ENCODE measurements at places on chromosomes 5 and 9.
A peak's percentile ranks its signal among the peaks of the same experiment; 100 is the strongest.

- DNase-seq, result no peak
Measured at GRCh38 chr5:120644516-120644915, 180.4 kb downstream of the PRR16 start.

DNA sequence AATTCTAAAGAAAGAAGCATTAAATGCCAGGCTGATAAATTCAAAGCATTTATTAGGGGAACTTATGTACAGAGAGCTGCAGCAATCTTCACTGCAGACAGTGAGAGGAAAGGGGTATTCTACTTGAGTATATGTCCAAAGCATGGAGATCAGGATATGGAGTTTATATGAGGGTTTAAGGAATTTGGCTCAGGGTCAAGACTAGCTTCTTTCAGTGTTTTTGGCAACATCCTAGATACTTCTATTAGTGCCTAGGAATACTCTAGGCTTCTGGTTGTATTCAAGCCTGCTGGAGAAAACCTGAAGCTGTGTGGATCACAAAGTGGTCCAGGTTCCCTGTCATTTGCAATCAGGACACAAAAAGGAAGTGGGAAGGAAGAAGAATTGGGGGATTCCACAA is 194.6 kb downstream of the CETN3 start:
- DNase-seq, result no peak

DNA sequence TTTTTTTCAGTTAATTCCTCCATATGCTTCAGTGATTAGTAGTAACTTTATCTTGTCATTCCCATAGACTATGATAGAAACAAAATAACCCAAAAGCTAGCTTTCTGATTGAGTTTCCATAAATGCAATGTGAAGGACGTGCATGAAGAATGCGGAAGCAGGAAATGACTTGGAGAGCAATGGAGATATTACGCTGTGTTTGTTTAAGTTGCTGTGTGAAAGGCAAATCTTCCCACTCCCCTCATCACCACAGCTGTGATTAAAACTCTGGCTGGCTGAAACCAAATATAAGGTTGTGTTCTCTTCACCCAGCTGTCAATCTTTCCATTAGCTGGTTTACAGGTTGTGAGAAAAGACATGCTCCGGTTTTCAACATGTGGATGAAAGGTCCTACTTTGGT is 83.9 kb downstream of the NR2F1-AS1 start:
- DNase-seq, result no peak

DNA sequence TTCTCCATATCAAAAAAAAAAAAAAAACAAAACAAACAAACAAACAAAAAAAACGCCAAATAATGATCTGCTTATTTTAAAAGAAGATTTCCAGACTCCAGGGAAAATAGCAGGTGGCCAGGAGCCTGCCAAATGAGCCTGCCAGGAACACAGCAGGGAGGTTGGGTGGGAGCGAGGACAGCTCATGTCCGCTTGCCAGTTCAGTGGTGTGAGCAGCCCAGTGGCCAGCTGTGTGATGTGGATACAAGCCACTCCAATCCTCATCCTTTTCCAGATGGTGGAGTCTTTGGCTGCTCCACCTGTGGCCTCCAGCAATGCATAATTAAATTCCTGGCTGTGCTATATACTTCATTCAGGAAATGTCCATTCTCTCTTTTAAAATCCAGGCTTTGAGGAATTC is 1025.1 kb upstream of the C9orf72 start:
- DNase-seq, result no peak

- DNase-seq, result no peak
Measured at GRCh38 chr5:15753752-15754151, 253.8 kb downstream of the FBXL7 start.

GRCh38 chr9:82491604-82492003 is 503.0 kb downstream of the SPATA31D1 start:
- no peak for DNase-seq

DNA sequence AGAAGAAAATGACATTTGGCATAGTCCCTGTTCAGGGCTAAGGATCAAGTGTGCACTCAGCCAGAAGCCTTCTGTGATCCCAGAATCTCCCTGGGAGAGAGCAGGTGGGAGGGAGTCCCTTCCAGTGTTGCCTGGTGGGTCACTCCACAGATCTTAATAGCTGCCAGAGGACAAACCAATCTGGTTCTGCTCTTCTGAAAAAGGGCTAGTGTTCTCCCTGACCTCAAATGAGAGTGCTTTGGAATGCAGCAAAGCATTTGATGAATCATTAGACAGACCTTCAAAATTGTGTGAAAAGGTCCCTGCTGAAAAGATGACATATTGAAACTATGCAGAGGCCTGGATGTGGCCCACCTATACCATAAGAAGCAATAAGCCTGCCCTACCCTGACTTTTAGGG is 339.7 kb downstream of the TMEM232 start:
- DNase-seq, result no peak

- no peak for DNase-seq
Measured at GRCh38 chr9:129868023-129868871, 33.0 kb downstream of the USP20 start.

GRCh38 chr5:6903934-6904333 is 190.7 kb downstream of the TENT4A start:
- no peak for DNase-seq

GRCh38 chr5:135395451-135395850 is 3.6 kb downstream of the MACROH2A1 start:
- DNase-seq, result no peak

DNA sequence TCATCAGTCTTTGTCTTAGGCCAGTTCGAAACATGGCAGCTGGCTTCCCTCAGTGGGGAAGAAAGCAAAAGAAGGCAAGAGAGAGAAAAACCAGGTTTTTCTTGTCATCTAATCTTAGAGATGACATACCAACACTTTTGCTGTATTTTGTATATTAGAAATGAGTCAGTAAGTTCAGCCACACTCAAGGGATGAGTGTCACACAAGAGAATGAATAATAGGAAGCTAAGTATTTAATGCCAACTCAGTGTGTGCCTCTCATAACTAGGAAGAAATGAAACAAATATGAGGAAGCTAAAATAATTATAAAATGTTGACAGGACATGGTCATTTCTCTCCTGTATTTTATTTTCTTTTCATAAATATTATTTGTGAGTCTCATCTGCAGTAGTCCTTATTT is 65.3 kb downstream of the CDH12 start:
- no peak for DNase-seq

GRCh38 chr9:128902351-128903078 is 18.3 kb upstream of the PHYHD1 start:
- DNase-seq, result peak; percentile 42

DNA sequence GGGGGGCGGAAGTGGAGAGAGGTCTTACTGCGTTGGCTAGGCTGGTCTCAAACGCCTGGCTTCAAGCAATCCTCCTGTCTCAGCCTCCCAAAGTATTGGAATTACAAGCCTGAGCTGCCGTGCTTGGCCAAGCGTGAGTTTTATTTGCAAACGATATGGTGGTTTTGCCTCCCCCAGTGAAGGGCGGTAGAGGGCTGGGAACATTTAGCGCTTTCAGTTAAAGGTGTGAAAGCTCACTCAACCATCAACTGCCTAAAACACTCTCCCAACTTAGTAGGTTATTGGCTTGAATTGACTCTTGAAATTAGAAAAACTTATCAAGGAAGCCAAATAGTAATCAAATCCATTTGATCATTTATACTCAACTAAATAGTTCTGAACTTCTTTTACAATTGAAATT is 156.3 kb downstream of the ESM1 start:
- no peak for DNase-seq

DNA sequence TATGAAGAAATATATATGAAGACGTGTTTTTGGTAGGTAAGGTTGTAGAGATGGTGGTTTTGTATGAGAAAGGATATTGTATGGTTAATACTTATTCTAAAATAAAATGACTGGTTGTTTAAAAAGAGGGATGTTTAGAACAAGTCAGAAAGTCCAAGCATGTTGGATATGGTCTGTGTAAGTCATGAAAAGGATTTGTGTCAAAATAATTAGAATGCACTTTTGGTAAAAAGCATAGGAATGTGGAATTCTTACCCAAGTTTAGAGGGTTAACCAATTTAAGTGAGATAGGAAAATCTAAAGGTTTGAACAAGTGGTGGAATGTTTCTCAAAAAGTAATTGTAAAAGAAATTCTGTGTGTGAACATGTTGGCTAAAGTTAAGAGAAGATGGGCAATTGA is 1556.5 kb upstream of the C9orf72 start:
- no peak for DNase-seq

GRCh38 chr5:139027150-139027549 is 152.0 kb upstream of the LRRTM2 start:
- DNase-seq, result no peak

DNA sequence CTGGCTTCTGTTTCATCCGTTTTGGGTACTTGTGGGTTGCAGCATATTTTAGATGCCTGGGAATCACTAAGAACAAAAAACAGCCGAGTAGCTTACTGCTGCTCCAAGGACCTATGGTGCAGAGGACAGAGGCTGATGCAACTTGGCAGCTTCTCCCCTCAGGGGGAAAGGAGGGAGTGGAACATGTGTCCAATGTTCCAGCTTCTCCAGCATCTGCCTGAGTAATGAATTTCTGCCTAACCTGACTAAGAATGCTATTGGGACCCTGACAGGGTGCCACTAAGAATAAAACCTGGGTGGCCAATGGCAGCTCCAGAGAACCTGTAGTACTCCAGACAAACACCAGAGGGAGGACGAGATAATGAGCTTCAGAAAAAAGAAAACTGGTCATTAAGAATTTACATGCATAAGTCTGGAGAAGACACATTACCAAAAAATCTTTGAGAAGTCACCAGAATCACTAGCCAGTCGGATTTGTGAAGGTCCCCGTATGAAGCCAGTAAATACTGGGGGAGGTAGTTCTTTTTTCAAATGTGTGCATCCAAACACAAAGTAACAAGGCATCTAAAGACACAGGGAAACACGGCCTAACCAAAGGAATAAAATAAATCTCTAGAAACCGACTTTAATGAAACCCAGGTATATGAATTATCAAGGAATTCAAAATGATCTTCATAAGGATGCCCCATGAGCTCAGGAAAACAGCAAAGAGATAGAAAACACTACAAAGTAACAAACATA is 293.5 kb downstream of the HINT1 start:
- DNase-seq, result no peak

- no peak for DNase-seq
Measured at GRCh38 chr9:78463750-78464149, 166.8 kb downstream of the PSAT1 start.

GRCh38 chr9:90189306-90189705 is 453.3 kb downstream of the DIRAS2 start:
- no peak for DNase-seq

- no peak for DNase-seq
Measured at GRCh38 chr9:131622523-131622922, 77.2 kb downstream of the PRRT1B start.

GRCh38 chr5:39274398-39275085 is 55.2 kb upstream of the FYB1 start:
- DNase-seq, result no peak

DNA sequence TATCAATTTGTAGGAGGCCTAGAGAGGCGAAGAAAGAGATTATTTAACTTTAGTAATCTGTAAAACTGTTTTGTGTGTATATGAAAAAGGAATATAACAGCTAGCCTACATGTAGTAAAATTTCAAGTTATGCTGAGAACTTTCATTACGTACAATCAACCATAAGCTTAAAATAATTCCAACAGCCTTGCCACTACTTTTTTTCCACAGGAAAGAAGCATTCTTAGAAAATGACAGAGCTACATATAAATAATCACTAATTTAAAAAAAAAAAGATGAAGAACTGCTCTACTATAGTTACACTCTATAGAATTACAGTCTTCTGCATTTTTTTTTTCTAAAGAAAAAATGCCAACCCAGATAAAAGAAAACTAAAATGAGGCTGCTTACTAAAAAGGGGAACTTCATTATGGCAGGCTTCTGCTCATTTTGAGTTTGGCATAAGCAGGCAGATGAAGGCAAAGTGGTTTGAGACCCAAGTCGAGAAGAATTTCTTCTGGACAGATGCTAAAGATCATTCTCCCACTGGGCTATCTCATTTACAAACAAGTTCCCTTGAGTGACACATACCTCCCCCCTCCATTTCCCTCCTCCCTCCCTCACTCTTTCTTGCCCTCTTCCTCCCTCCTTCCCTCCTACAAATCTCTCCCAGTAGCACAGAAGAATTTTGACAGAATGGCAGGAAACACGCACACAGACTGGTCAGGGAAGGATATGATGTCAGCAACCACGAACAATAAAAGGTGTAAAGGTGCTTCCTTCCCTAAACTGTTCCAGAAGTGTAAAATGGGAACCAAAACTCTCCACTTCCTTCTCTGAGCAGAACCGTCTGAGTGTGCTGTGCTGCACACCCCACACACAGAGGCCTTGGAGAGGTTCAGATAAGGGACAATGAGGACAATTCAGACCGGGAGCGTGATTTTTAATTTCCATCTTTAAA is 56.1 kb downstream of the MEF2C start:
- DNase-seq, result no peak

DNA sequence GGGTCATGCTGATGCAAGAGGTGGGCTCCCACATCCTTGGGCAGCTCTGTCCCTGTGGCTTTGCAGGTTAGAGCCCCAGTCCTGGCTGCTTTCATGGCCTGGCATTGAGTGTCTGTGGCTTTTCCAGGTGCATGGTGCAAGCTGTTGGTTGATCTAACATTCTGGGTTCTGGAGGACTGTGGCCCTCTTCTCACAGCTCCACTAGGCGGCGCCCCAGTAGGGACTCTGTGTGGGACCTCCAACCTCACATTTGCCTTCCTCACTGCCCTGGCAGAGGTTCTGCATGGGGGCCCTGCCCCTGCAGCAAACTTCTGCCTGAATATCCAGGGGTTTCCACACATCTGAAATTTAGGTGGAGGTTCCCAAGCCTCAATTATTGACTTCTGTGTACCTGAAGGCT is 150.1 kb downstream of the NNT start:
- no peak for DNase-seq

- DNase-seq, result no peak
Measured at GRCh38 chr9:21443849-21444625, 3.8 kb downstream of the IFNA1 start.

- no peak for DNase-seq
Measured at GRCh38 chr5:14678773-14679334, 14.3 kb downstream of the OTULIN start.

DNA sequence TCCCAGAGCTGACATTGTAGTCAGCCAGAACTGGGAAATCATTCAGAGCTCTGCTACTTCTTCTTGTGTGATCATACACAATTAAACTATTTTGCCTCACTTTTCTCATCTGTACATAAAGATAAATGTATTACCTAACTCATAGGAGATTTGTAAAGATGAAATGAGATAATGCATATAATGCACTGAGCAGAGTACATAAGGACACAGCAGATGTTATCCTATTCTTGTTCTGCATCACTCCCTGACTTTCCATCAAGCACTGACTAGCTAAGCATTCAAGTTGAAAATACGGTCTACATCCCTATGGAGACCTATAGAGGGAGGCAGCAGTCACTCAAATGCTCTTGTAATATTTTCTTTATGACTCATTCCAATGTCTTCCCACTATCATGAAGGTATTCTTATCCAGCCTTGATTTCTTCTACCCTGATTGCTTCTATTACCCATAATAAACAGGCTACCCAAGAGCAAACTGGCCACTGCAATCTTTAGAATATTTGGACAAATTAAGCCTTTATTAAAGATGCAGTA is 16.3 kb upstream of the PRR16 start:
- DNase-seq, result no peak

DNA sequence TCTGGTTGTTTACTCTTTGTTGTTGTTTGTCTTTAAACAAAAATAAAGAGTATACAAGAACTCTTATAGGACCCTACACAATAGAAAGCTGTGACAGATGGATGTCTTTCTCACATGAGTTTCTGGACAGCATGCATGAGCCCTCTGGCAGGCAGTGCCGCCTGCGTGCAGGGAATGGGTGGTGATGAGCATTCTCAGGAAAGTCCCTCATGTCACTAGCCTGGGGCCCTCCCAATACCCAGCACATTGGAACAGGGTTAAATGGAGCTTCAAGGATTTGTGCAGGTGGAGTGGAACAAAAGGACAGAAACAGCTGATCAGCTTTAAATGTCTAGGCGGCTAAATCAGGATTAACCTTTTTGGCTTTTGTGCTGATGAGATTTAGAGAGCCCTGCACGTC is 181.0 kb upstream of the CD180 start:
- no peak for DNase-seq
